Stimulated activated CD8-positive, alpha-beta memory T cell treated with anti-CD3 and anti-CD28 coated beads, Interleukin-7, amount 100 ng/mL, for 1 hour (primary cell): ENCODE measurements at places on chromosomes 5 and 9.
A peak's percentile ranks its signal among the peaks of the same experiment; 100 is the strongest.

- DNase-seq: no peak
Measured at GRCh38 chr5:143931476-143931875, 119.5 kb downstream of the HMHB1 start.

GRCh38 chr5:151758141-151758429, 346 bp downstream of the ATOX1 start:
- no peak for DNase-seq

GRCh38 chr5:13303445-13303844, 641.0 kb downstream of the DNAH5 start:
- no peak for DNase-seq

GRCh38 chr5:56323505-56323904, 90.4 kb upstream of the ANKRD55 start:
- no peak for DNase-seq

DNA sequence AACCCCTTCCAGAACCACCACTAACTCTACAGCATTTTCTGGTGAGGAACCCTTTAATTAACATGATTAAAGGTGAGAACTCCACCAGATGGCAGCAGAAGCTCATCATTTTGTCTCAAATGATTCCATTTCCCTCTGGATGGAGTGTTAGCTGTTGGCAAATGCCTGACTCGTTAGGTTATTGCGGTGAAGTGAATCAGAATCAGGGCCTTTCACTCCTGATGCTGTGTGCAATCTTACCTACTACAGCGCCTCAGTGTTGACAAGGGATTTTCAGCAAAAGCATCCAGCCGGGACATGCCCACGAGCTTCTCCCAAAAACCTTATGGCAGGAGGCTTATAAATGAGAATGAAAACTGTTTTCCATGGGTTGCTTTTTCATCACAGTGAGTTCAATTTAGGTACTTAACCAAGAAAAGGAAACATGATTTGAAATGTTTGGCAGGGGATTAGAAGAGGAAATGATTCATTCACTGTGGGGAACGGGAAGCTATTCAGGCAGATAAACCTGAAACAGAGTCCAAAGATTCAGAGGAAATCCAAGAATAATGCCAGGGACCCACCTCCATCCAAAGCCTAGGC, 48.0 kb upstream of the CAST start:
- no peak for DNase-seq

DNA sequence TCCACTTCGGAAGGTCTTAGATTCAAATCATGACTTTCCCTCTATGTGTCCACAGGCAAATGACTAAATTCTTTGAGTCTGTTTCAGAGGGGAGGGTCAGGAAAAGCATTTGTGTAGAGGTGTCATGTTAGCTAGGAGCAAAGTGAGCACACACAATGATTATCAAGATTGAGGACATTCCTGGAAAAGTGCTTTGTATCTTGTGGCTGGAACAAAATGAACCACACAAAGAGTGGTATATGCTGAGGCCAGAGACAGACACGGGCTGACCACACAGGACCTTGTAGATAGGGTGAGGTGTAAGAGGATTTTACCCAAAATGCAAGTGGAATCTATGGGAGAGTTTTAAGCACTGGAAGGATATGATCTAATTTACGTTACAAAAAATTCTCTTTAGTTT, 245.3 kb upstream of the NMUR2 start:
- DNase-seq: no peak

- no peak for DNase-seq
Measured at GRCh38 chr9:131815970-131816873, 76.3 kb upstream of the RAPGEF1 start.

DNA sequence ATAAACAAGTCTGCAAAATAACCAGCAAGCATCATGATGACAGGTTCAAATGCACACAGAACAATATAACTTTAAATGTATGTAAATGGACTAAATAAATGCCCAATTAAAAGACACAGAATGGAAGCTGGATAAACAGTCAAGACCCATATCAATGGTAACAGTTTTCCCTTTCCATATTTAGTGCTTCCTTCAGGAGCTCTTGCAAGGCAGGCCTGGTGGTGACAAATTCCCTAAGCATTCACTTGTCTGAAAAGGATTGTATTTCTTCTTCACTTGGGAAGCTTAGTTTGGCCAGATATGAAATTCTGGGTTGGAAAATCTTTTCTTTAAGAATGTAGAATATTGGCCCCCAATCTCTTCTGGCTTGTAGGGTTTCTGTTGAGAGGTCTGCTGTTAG, 120.2 kb upstream of the RASA1 start:
- no peak for DNase-seq

- DNase-seq: no peak
Measured at GRCh38 chr9:88344013-88344412, 44.2 kb upstream of the SPIN1 start.

GRCh38 chr5:19630876-19631275, 357.1 kb downstream of the CDH18 start:
- DNase-seq: no peak

- DNase-seq: no peak
Measured at GRCh38 chr9:106575823-106576222, 287.1 kb upstream of the ZNF462 start.

DNA sequence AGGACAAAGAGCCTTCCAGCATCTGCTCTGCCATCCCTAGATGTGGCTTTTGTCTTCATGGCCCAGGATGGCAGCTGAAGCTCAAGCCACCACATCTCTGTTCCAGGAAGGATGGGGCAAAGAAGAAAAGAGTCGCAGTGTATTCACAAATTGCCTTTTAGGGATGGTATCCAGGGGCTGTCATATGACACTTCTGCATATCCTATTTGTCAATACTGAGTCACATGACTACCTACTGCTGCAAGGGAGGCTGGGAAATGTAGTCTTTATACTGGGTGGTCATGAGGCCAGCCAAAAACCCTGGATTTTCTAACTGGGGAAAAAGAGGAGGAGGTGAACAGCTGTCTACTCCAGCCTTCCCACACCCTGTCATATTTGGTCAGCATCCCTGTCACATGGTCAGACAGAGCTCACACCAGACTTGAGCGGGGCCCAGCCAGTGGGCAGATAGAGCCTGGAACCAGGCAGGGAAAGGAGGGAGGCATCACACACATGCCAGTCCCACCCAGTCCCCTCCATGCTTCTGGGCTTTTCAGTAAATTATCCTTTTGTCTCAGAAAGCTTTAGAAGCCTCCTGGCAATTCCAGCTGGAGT, 52.0 kb downstream of the OLFM1 start:
- no peak for DNase-seq

- DNase-seq: no peak
Measured at GRCh38 chr5:174223355-174223754, 177.8 kb downstream of the NSG2 start.

- DNase-seq: no peak
Measured at GRCh38 chr5:84796399-84796798, 411.7 kb upstream of the EDIL3 start.

GRCh38 chr9:105879181-105879580, 184.8 kb downstream of the TMEM38B start:
- DNase-seq: no peak

- no peak for DNase-seq
Measured at GRCh38 chr5:145908206-145908960, 28.0 kb upstream of the SH3RF2 start.

- no peak for DNase-seq
Measured at GRCh38 chr5:40914835-40915234, 5.5 kb downstream of the C7 start.

GRCh38 chr9:127711226-127711701, 4.2 kb downstream of the PTRH1 start:
- no peak for DNase-seq

GRCh38 chr9:133135146-133135745, 14.2 kb upstream of the RALGDS start:
- no peak for DNase-seq

DNA sequence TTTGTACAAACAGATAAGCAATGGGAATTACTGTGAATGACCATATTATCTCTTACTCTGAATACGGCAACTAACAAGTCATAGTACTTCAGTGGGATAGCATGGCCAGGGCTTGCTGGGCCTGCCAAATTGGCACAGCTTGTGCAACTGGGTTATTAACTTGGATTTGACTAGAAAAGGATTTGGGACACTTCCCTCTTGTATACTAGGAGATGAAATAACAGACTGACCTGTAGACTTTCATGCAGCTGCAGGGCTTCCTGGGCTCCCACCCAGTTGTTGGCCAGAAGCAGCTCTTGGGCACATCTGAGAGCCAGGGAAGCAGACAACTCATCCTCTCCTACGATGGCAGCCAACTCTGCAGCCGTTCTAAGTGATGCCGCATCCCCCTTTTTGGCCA, 39.8 kb downstream of the CNOT8 start:
- no peak for DNase-seq

- no peak for DNase-seq
Measured at GRCh38 chr9:84300271-84300670, 40.3 kb downstream of the SLC28A3 start.

- no peak for DNase-seq
Measured at GRCh38 chr9:32584784-32585183, 11.8 kb upstream of the NDUFB6 start.

- no peak for DNase-seq
Measured at GRCh38 chr5:45639040-45639439, 57.1 kb downstream of the HCN1 start.

GRCh38 chr5:51378061-51378409, 5.2 kb upstream of the ISL1 start:
- DNase-seq: no peak

DNA sequence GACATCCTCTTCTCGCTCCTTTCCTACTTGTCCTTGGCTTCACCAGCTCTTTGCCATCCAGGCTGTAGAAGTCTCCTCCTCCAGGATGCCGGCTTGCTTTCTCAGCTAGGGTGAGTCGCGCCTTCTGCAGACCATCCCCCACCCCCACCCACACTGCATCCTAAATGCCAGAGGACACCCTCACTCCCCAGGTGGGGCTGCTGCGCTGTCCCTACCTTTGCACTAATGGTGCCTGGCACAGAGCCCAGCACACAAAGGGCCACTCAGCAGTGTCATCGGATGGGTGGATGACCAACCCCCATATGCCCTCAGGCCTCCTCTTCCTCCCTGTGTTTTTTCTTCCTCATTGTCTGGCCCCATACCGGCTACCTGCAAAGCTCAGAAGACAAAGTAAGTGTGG, 14.8 kb downstream of the IL9 start:
- DNase-seq: no peak

- DNase-seq: no peak
Measured at GRCh38 chr5:110751902-110752762, 13.3 kb downstream of the SLC25A46 start.

DNA sequence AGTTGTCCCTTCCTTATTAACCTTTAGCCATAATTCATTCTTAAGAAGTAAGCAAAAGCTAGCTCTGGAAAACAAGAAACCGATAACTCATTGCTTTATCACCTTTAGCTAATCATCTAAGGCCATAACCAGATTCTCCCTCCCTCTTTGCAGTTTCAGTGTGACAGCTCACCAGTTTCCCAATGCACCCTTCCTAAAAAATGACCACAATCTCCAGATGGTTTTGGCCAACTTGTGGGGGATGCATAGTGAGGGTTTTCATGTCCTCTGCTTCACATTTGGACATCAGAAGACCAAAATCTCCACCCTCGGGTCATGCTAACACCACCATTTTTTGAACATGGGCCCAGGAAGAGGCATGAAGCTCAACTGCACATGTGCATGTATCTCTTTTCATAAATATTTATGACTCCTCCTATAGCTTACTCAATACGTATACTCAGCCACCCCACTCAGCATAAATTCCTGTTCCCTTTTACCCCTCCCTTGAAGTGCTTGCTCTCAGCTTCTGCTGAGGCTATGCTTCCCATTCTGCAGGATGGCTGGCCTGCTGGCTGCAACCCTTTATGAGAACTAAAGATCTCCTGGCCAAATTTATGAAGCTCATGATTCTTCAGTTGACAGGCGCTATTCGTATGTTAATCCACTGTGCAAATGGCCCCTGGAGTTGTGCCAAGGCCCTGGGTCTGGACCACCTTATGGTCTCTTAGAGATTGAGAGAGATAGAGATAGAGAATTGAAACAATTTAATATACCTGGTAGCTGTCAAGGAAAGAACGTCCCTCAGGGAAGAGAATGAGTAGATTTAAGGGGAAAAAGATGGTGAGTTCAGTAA, 14.8 kb downstream of the PPP3R2 start:
- DNase-seq: no peak

GRCh38 chr9:10014889-10015288, 597.9 kb downstream of the PTPRD start:
- no peak for DNase-seq

GRCh38 chr5:62608529-62609511, 30.2 kb downstream of the LRRC70 start:
- no peak for DNase-seq

DNA sequence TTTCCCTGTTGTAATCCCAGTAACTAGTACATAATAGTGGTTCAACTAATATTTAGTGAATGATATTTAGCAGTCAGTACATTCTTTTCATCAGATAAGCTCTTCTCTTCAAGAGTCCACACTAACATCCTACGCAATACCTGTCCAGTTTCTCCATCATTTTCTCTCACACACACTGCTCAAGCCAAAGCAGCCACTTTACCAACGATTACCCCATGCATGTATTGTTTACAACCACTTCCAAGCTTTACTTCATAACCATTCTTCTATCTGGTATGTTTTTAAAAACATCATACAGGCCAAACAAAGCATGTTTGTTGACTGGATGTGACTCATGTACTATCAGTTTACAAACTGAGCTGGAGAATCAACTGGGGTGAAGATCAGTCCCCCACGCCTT, 7.3 kb downstream of the UBTD2 start:
- no peak for DNase-seq

- DNase-seq: no peak
Measured at GRCh38 chr5:126615286-126615685, 14.5 kb downstream of the PHAX start.

GRCh38 chr5:1400211-1400855, 44.9 kb downstream of the SLC6A3 start:
- no peak for DNase-seq

DNA sequence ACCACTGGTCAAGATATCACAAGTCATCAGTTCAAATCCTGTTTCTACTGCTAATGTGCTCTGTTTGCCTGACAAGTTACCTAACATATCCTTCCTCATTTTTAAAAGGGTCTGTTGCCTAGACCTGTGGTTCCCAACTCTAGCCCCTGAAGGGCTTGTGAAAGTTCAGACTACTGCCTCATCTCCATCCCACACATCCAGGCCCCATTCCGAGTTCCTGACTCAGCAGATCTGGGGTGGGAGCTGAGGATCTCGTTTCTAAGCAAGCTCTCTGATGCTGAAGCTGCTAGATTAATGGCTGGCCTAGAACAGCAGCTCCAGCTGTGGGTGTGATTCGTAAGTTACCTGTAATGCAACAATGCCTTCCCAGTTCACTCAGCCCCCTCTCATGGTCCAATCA, 32.5 kb downstream of the S1PR3 start:
- no peak for DNase-seq

GRCh38 chr9:135499326-135500070, 984 bp upstream of the MRPS2 start:
- peak; percentile 83 for DNase-seq

- DNase-seq: peak; percentile 39
Measured at GRCh38 chr5:180605554-180606214, 14.4 kb upstream of the SCGB3A1 start.
